ENCODE measurements at places on chromosomes 16 and 17.

- DNase-seq, result no peak
Observed at GRCh38 chr17:81806461-81807209, 2.7 kb downstream of the GCGR start.

DNA sequence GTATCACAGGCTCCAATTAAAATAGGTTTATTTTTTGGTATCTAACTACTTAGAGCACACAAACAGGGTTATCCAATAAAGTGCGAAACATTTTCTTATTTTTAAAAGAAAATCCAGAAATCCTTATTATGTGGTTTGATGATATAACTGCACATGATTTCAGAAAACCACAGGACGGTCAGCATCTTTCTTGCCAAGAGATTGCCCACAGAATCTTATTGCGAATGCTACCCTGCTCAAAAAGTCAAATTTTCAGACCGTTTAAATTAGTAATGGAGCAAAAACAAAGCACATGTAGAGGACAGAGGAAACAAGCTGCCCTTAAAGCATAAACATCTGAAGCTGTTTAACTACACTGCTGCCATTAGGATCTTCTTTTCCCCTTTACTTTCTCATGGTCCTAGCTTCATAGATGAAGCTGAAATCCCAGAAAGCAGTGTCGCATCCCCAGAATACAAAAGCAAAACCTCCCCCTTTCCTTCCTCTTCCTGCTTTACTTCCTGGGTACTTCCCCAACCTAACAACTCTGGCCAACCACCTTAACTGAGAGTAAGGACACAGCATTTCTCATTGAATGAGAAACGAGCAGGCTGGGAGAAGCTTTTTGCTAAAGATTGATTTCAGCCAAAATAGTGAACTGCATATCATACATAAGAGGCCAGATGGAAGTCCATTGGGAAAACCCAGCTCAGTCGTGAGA, 43.7 kb downstream of the CMTM4 start:
- DNase-seq, result peak; percentile 37

DNA sequence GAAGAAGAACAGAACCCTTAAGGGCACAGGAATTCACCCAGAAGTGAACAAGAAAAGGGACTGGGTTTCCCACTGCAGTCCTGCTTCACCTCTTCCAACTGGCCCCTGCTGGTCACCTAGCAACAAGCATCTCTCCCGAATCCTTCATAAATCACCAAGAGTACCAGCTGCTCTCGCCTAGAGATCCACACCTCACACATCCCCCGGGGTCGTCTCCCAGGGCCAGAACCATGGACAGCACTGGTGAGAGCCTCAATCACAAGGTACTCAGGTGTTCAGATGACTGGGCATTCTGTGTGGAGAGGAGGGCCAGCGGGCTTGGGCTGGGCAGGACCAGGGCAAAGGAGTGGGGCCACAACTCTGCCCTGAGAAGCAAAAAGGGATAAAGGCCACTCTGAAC, 65.9 kb downstream of the CCT6B start:
- no peak for DNase-seq

DNA sequence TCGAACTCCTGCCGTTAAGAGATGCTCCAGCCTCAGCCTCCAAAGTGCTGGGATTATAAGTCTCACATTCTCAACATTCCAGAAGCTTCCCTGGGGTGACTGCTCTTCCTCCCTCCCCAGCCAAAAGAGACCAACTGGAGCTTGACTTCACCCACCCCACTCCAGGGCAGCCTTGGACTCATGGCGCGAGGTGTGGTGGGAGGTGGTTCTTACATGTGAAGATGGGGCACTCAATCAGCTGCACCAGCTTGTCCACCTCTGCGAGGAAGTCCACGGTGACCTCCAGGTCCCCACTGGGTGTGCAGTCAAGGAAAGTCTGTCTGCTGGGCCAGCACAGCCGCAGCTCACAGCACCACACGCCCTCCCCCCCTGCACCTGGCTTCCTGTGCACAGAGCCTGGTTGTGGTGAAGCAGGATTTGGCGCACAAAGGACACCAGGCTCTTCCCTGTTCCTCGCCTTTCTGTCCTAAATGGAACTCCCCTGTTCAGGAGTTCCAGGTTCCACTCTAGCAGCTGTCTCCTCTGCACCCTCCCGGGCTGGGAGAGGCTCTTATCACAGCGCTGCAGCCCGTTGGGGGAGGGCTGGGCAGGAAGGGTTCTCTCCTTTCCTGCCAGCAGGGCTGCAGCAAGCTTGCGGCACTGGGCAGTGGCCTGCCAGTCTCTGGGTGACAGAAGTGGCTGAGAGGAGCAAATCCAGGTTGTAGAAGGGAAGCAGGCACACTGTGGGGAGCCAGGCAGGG, 9.6 kb upstream of the MTSS2 start:
- no peak for DNase-seq

GRCh38 chr17:8630227-8630801, at the start of gene MYH10:
Gene MYH10 (minus strand): TSS chr17:8630725. CDS start chr17:8623246, 7,479 bp downstream.
- no peak for DNase-seq

- DNase-seq, result no peak
Observed at GRCh38 chr16:75868636-75869632, 142.6 kb upstream of the CPHXL start.

GRCh38 chr16:14444979-14445810, 184.9 kb downstream of the PARN start:
- no peak for DNase-seq

DNA sequence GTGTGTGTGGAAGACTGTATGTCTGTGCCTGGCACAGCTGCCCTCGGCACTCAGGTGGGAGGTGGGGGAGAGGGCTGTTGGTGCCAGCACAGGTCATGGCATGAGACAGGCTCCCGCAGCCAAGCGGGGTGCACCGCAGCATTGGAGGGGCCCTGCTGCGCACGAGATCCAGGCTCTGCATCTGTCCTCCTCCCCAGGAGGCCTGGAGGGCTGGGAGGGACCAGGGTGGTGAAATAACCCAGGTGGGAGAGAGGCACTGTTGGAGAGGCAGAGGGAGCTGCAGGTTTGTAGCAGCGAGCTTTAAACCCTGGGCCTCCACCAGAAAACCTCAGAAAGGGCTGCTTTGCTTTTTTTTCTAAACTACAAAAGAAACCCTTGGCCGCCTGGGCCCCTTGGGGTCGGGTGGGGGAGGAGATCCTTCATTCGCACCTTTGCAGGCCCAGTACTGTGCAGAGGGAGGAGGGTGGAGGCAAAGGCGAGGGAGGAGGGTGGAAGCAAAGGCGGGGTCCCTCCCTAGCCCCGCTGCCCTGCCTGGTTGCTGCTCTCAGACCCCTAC, 241.7 kb downstream of the SEC14L1 start:
- no peak for DNase-seq

GRCh38 chr16:28205117-28205899, 6.5 kb downstream of the XPO6 start:
- no peak for DNase-seq

DNA sequence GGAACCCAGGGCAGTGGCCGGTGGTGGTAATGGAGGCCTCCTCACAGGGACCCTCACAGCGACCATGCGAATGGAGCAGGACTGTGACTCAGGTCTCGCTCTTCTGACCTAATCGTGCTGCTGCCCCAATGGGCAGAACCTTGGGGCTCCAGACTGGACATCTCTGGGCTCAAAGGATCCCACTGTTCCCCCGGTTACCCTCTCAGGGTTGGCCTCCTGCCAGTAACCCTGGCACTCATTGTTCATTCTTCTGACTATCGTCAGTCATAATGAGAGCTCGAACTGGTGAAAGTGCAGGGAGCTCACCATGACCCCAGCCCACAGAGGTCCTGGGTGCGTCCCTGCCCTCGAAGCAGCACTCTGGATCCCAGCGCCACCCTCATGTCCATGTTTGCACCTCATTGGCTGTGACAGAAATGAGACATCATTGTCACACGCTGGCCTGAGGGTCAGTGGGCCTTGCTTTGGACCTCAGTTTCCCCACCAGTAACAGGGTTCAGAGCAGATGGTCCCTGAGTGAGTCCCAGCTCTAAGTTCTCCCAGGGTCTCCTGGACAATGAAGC, 4.0 kb upstream of the NPRL3 start:
- no peak for DNase-seq

DNA sequence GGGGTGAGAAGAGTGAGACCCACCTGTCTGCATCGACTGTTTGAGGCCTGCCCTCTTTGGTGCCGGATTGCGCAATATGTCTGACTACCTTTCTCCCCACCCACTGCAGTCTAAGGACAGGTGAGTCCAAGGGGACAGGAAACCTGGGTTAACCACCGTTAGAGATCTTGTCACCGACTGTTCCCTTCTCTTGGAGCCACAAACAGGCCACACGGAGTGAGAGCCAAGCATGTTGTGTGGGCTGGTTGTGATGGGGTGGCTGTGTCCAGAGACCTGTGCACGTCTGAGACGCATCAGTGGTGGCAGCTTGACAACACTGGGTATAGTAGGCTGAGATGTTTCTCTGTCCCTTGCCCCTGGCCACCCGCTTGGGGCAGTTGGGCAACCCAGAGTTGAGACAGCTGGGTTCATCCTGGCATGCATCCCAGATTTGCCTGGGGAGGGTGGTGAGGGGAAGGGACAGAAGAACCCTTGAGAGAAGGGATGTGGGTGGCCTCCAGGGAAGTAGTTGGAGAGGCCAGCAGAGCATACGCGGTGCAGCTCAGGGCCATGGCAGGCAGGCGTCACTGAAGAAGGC, 21.4 kb downstream of the MPRIP start:
- DNase-seq, result no peak

DNA sequence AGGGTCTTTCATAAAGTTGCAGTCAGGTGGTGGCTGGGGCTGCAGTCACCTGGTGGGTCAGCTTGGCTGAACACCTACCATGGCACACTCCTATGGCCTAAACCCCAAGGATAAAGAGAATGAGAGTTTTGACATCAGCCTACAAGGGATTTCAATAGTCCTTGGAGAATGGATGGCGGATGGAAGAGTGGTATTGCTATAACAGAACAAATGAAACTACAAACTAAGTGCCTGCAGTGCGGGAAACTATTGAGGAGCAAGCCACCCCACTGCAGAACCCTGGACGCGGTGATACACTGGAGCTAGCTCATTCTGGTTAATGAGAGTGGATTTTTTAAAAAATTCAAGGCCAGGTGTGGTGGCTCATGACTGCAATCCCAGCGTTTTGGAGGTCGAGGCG, 3.0 kb upstream of the PRPSAP2 start:
- DNase-seq, result no peak

DNA sequence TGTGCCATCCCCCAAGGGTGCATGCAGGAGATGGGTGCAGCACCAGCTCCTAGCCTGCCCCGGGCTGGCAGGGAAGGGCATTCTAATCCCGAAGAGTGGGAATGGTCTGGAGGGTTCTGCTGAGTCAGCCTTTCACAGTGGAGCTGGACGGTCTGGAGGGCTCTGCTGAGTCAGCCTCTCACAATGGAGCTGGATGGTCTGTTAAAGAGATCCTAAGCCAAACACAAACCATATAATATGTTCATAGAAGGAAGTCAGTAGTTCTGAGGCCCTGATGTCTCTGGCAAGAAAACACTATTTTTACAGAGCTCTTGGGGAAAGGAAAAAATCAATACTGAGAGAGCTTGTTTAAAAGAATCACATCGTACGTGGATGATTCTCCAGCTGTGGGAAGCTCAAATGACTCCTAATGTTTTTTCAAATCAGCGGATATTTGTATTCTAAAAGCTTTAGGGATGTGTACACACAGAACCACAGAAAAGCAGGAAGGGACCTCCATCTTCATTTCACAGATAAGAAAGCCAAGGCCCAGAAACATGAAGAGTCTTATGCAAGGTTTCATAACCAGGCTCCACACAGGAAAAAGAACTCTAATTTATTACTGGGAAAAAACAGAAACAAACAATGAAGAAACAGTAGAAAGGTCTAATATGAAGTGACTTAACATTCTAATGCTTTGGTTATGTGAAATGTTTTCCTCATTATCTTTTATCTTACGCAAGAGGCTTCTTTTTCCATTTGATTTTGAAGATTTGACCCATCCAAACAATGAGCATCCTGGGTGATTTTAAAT, 176.3 kb downstream of the VPS53 start:
- DNase-seq, result peak; percentile 32

- DNase-seq, result peak; percentile 46
Observed at GRCh38 chr17:68054296-68054900, 18.9 kb downstream of the KPNA2 start.

DNA sequence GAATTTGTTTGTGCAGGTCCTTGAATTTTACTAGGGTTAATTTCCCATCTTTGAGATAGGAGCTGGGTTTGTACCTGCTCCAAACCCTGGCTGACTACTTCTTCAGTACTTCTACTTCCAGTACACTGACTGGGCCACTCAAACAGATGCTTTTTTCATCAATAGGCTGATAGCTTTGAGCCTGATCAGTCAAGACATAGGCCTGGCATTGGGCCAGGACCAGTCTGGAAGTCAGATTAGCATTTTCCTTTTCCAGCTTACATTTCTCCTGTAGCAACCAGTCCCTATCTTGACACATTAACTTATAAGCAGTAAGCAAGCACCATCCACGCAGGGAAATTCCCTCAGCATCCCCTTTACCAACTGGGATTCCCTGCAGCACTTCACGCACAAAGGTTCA, 7.5 kb upstream of the TMEM101 start:
- no peak for DNase-seq
